ENCODE measurements at places on chromosomes 6 and 20. TPM values are rescaled to one million over a fixed set of nuclear protein-coding genes. Genes with fewer than 3 reads are reported as not detected.

GRCh38 chr6:25290306-25291060 lies 11.3 kb downstream of the CARMIL1 start:
- no peak for DNase-seq
- H3K4me1 ChIP-seq = no peaks in the 10 kb centered on the region
- H3K27me3 ChIP-seq = no peaks in the 10 kb centered on the region
- H3K36me3 ChIP-seq = no peaks in the 10 kb centered on the region
- no peak overlapping the region for H3K27ac ChIP-seq

- H3K27me3 ChIP-seq = no peaks in the 10 kb centered on the region
- no peak overlapping the region for H3K4me3 ChIP-seq
- H3K27ac ChIP-seq = no peak overlapping the region
- H3K36me3 ChIP-seq = no peaks in the 10 kb centered on the region
- DNase-seq = no peak
Measured at GRCh38 chr6:109626311-109626710, 64.7 kb downstream of the AK9 start.

DNA sequence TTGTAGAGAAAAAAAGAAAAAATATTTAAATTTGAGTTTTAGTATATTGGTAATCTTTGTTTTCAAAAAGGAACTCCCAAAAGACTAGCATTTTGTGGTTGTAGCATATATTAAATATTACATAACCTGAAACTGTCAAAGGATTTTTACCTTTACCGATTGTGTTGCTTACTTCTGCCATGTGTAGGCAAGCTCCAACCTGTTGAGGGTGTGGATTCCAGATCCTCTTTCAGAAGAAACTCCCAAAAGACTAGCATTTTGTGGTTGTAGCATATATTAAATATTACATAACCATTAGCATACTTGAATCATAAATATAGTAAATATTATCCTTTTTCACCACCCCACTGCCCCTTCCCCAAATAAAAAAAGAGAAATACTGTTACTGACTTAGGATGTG lies 3.2 kb downstream of the DSE start:
- no peaks in the 10 kb centered on the region for H3K27me3 ChIP-seq
- no peak overlapping the region for H3K4me3 ChIP-seq
- no peak overlapping the region for H3K27ac ChIP-seq
- H3K36me3 ChIP-seq = no peaks in the 10 kb centered on the region

DNA sequence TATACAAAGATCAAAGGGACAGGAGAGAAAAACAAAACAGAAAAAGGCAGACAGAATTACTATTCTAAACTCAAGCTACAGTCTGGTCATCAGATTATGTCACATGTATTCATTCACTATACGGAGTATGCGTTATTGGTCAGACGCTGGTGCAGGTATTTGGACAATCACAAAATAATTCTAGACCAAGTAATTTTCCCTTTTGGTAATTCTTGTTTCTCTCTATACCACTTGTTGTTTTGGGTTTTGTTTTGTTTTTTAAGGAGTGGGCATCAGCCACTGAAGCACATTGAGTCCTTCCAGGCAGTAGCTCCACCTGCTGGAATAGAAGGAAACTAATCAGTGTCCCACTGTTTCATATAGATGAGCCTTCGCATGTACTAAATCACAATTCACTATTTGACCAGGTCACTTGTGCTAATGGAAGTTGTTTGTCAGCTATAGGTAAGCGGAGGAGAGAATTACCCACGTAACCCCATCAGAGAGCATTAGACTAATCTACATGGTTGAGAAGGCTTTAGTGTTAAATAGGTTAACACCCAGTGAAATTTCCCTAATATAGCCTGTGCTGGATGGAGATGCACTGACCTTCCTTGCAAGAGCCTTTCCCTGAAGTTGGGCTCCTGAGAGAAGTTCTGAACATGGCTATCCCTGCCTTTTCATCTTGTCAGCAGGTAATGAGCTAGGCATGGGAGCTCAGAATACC lies 77.9 kb downstream of the TNFAIP3 start:
- H3K27ac ChIP-seq = no peak overlapping the region
- no peak overlapping the region for H3K4me3 ChIP-seq
- H3K27me3 ChIP-seq = no peaks in the 10 kb centered on the region
- H3K4me1 ChIP-seq = no peaks in the 10 kb centered on the region
- DNase-seq = peak; percentile 56
- H3K36me3 ChIP-seq = no peaks in the 10 kb centered on the region

- H3K4me1 ChIP-seq = peaks cover 56% of the 10 kb centered on the region
- H3K27ac ChIP-seq = peak overlapping the region; percentile 94
- no peak overlapping the region for H3K4me3 ChIP-seq
- no peaks in the 10 kb centered on the region for H3K27me3 ChIP-seq
- no peaks in the 10 kb centered on the region for H3K36me3 ChIP-seq
- DNase-seq = peak; percentile 74
Measured at GRCh38 chr6:17490724-17491123, 97.3 kb downstream of the CAP2 start.

GRCh38 chr6:158669145-158670035 lies 19.5 kb downstream of the SYTL3 start:
- no peak overlapping the region for H3K27ac ChIP-seq
- peaks cover 16% of the 10 kb centered on the region for H3K27me3 ChIP-seq
- no peaks in the 10 kb centered on the region for H3K36me3 ChIP-seq
- no peak for DNase-seq
- no peaks in the 10 kb centered on the region for H3K4me1 ChIP-seq

DNA sequence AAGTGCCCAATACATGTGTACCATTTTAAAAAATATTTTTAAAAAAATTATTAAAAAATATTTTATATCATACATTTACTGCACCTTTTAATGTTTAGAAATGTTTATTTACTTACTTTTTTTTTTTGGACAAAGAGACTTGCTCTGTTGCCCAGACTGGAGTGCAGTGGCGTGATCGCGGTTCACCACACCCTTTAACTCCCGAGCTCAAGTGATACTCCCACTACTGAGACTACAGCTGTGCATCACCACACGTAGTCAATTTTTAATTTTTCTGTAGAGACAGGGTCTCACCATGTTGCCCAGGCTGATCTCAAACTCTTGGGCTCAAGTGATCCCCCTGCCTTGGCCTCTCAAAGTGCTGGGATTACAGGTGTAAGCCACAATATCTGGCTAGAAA lies 9.2 kb upstream of the SIRPG start:
- H3K4me3 ChIP-seq = no peak overlapping the region
- DNase-seq = no peak
- no peaks in the 10 kb centered on the region for H3K4me1 ChIP-seq
- peaks cover 4% of the 10 kb centered on the region for H3K27me3 ChIP-seq
- no peaks in the 10 kb centered on the region for H3K36me3 ChIP-seq

- H3K4me3 ChIP-seq = no peak overlapping the region
- no peaks in the 10 kb centered on the region for H3K4me1 ChIP-seq
- H3K27ac ChIP-seq = no peak overlapping the region
- no peak for DNase-seq
- no peaks in the 10 kb centered on the region for H3K36me3 ChIP-seq
Measured at GRCh38 chr20:24425523-24426135, 43.8 kb upstream of the SYNDIG1 start.

- H3K4me3 ChIP-seq = no peak overlapping the region
- no peaks in the 10 kb centered on the region for H3K27me3 ChIP-seq
- no peaks in the 10 kb centered on the region for H3K4me1 ChIP-seq
- H3K27ac ChIP-seq = no peak overlapping the region
- no peak for DNase-seq
Measured at GRCh38 chr20:13492001-13492481, 146.7 kb downstream of the TASP1 start.

DNA sequence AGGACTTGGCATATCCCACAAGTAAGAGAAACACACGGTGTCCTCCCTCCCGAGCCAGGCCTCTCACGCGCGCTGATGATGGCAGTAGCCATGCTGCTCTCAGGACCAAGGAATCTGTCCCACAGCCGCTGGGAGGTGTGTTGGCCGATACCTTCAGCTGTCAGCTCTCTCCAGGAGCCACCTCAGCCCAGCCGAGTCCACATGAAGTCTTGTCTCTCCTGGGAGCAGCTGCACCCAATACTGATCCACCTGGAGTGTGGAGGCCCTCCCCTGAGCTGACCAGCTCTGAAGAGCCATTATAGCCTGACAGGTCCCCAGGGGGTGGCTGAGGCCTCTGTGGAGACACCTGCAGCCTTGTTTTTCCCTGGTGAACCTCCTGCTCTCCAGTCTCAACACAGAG lies 23.8 kb upstream of the NXT1 start:
- H3K27me3 ChIP-seq = no peaks in the 10 kb centered on the region
- H3K4me3 ChIP-seq = no peak overlapping the region
- no peak for DNase-seq
- H3K4me1 ChIP-seq = peaks cover 4% of the 10 kb centered on the region
- H3K27ac ChIP-seq = no peak overlapping the region

- DNase-seq = no peak
- no peaks in the 10 kb centered on the region for H3K36me3 ChIP-seq
- H3K4me1 ChIP-seq = peaks cover 13% of the 10 kb centered on the region
- H3K27me3 ChIP-seq = no peaks in the 10 kb centered on the region
Measured at GRCh38 chr6:75348882-75349261, 64.3 kb upstream of the TMEM30A start.

DNA sequence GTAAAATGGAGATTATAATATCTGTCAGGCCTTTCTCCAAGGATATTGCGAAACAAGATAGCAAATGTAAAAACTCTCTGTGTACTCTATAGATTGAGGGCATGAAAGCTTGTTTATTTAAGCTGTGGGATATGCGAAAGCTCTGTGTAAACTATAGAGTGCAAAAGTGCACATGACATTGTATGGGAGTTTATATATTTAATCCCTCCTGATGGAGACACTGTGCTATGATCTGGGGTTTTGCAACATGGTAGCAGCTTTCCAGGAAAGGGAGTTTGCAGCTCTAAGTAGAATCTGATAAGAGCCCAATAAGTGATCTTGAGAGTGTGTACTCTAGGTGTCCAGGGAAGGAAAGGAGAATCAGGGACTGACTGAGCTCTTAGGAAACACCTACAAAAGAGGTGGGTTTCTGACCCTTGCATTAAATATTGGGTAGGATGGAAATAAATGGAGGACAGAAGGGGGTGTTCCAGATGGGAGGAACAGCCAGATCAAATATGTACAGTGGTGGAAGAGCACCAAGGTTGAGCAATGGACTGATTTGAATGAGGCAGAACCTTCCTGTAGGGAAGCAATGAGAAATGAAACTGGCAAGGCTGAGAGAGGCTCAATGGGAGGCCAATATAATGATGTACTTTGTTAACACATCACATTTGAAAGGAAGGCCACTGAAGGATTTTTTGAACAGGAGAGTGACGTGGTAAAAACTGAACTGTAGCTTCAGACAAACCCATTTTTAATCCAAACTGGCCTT lies 450.1 kb downstream of the GJA1 start:
- H3K27ac ChIP-seq = no peak overlapping the region
- no peak overlapping the region for H3K4me3 ChIP-seq
- DNase-seq = no peak
- H3K36me3 ChIP-seq = no peaks in the 10 kb centered on the region
- H3K27me3 ChIP-seq = no peaks in the 10 kb centered on the region

- H3K27me3 ChIP-seq = no peaks in the 10 kb centered on the region
- no peaks in the 10 kb centered on the region for H3K36me3 ChIP-seq
- peak; percentile 88 for DNase-seq
Measured at GRCh38 chr6:169589293-169589692, 112.5 kb downstream of the WDR27 start.

DNA sequence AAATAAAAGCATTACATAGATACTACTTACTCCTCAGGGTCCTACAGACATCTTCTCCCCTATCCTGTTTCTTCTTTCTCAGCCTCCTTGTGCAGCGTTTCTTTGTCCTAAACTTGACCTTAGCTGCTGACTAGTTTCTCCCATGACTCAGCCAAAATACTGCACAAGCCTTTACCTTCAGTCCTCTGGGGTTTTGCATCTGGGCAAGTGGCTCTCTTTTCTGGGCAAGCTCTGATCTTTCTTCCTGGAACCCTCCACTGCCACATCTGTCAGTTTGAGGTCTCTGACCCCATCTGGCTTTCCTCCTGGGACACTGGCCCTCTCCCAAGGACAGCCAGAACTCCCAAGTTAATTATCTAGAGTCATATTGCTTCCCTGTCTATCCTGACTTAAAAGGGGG lies 838.4 kb downstream of the DHX35 start:
- H3K27me3 ChIP-seq = no peaks in the 10 kb centered on the region
- no peaks in the 10 kb centered on the region for H3K36me3 ChIP-seq
- H3K4me3 ChIP-seq = no peak overlapping the region
- DNase-seq = peak; percentile 9
- H3K4me1 ChIP-seq = no peaks in the 10 kb centered on the region

- no peak for DNase-seq
- peaks cover 2% of the 10 kb centered on the region for H3K27me3 ChIP-seq
- H3K27ac ChIP-seq = no peak overlapping the region
- H3K4me3 ChIP-seq = no peak overlapping the region
- H3K36me3 ChIP-seq = no peaks in the 10 kb centered on the region
Measured at GRCh38 chr6:150373260-150373701, 4.5 kb downstream of the IYD start.

DNA sequence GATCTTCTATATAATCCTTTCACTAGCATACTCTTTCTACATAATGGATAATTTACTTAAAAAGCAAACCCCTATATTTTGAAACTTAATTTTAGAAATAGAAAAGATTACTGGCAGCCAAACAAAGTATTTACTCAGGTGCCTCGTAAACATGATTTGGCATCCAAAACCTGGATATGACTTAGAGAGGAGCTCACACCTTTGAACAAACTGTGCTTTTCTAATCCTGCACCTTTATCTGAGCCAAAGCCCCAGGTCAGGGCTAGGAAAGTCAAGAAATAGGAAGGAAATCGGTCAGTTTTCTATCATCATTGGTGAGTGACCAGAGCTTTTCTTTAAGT lies 170.9 kb downstream of the PHF3 start:
- H3K4me1 ChIP-seq = peaks cover 44% of the 10 kb centered on the region
- peak overlapping the region; percentile 88 for H3K27ac ChIP-seq
- no peak for DNase-seq
- H3K27me3 ChIP-seq = no peaks in the 10 kb centered on the region

- H3K27me3 ChIP-seq = no peaks in the 10 kb centered on the region
- H3K27ac ChIP-seq = no peak overlapping the region
- no peak overlapping the region for H3K4me3 ChIP-seq
- DNase-seq = no peak
- H3K4me1 ChIP-seq = no peaks in the 10 kb centered on the region
Measured at GRCh38 chr6:20364327-20364726, 37.4 kb upstream of the E2F3 start.

DNA sequence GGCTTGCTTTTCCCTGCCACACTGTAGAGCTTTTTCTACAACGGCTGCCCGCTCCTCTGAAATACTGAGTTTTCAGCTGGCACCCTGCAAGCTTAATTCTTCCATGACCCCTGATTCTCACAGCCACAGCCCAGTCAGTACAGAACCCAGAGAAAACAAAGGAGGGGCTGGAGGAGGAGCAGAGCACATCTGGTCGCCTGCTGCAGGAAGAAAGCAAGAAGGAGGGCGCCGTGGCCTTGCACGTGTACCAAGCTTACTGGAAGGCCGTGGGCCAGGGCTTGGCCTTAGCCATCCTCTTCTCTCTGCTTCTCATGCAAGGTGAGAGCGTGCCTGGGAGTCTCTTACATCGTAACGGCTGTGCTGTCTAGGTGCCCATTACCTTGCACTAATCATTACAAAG lies 11.3 kb downstream of the DLK2 start:
- H3K27ac ChIP-seq = no peak overlapping the region
- H3K36me3 ChIP-seq = peaks cover 38% of the 10 kb centered on the region
- H3K4me3 ChIP-seq = no peak overlapping the region
- no peaks in the 10 kb centered on the region for H3K27me3 ChIP-seq
- H3K4me1 ChIP-seq = no peaks in the 10 kb centered on the region
- no peak for DNase-seq

GRCh38 chr6:75101896-75102295 lies 104.0 kb downstream of the COL12A1 start:
- DNase-seq = peak; percentile 97
- no peak overlapping the region for H3K4me3 ChIP-seq
- H3K27me3 ChIP-seq = no peaks in the 10 kb centered on the region
- H3K36me3 ChIP-seq = no peaks in the 10 kb centered on the region
- peak overlapping the region; percentile 66 for H3K27ac ChIP-seq

The ELOVL4 gene
- total RNA-seq = 4.1 TPM

The ADGRB3 gene
- not detected for total RNA-seq

The EEF1A2 gene
- 3.4 TPM for total RNA-seq

The IMPG1 gene
- total RNA-seq = not detected

The EXOC2 gene
- 30.8 TPM for total RNA-seq

The PHACTR2 gene
- 160 TPM for total RNA-seq
